ENCODE measurements at places on chromosomes 5 and 9.

DNA sequence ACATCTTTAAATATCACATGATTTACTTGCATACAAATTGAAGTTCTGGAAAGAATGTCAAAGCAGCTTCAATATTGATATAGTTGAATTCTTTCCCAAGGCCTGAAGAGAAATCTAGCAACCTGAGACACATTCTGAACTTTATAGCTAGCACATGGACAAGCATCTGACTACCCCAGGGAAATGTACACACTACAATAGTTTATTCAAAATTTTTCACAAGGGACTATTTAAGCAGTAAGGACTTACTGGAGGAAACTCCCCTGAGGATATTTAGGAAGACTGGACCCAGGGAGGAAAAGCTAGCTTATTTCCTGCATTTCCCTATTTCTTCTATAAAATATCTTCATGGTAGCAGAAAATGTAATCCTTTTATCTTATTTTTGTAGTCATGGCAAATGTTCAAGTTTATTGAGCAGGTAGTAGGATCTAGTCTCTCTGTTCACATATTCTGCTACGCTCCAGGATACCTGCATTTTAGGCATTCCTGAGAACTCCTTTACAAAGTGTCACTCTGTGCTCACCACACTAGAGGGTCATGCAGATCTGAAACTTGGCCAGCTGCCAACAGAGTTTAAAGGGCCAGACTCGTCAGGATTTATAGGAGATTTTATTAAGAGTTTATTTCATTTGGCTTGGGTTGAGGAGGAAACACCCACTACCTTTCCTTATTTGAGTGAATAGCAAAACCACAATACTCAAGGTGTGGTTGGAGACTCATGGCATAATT, 348.4 kb upstream of the FTMT start:
- DNase-seq: no peak

GRCh38 chr5:68250661-68251298, 35.2 kb downstream of the PIK3R1 start:
- DNase-seq: no peak

GRCh38 chr9:129404621-129405020, 216.3 kb downstream of the C9orf50 start:
- no peak for DNase-seq

DNA sequence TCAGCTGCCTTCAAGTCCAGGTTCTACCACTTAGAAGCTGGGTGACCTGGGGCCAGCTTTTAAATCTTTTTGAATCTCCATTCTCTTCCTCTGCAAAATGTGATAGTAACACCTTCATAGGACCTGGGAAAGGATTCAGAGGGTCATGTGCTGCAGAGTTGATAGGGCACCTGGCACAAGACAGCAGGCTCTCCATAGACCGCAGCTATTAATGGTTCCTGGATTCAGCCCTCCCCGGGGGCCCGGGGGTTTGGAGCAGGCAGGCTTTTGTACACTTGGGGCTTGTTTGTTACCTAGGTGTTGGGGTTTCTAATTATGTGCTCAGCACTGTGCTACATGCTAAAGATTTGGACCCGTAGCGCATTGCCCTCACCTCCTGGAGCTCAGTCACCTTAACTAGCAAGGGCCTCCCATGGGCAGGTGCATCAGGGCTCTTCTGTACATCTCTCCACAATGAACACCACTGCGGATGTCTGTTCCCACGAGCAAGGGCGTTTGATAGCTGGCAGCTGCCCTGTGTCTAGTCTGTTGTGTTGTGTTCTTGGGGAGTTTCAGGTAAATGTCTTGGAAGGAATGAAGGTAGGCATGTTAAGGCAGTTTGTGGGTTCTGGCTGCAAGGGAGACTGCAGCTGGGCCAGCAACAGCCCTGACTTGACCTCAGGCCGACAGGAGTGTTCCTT, 12.1 kb downstream of the PRRC2B start:
- no peak for DNase-seq

DNA sequence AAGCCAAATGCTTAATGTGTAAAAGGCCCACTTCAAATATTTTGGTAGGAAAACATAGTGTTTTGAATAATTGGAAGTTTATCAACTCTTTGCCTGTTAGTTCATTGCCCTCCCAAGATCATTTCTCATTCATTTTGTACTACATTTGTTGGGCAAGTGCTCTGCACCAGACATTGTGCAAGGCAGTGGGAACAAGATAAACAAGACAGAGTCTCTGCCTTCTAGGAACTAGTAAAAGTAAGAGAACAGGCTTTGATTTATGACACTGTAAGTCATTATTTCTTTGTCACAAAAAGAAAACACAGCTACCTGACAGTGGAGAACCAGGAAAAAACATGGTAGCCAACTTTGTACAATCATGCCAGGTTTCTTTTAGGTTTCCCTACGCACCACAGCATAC, 63.7 kb upstream of the PAM start:
- DNase-seq: no peak
